Tracheal epithelial cell (primary cell): ENCODE measurements at places on chromosomes 5 and 9. TPM values are rescaled to one million over a fixed set of nuclear protein-coding genes. Genes with fewer than 3 reads are reported as not detected.

The ABL1 gene
- total RNA-seq, result 20.7 and 24.8 TPM in 2 replicates

The RFK gene
- total RNA-seq, result 30.4 and 30.5 TPM in 2 replicates

The TMEM171 gene
- 2.2 TPM in 1 of 2 replicates, not detected in the other for total RNA-seq

The KYAT1 gene
- 12.5 and 24.1 TPM in 2 replicates for total RNA-seq

The PCDHGA8 gene
- 0.21 and 0.48 TPM in 2 replicates for total RNA-seq

The CMYA5 gene
- 0.21 and 0.24 TPM in 2 replicates for total RNA-seq

The ANKRD34B gene
- 0.96 TPM in 1 of 2 replicates, not detected in the other for total RNA-seq

The NDUFS4 gene
- 97.4 and 130 TPM in 2 replicates for total RNA-seq

The HTR4 gene
- total RNA-seq, result not detected in 2 replicates

The PKD2L2 gene
- total RNA-seq, result under 0.01 TPM in 1 of 2 replicates, not detected in the other

The CA9 gene
- 9.6 and 35.2 TPM in 2 replicates for total RNA-seq

The RMRP gene
- total RNA-seq, result 9,806 and 24,624 TPM in 2 replicates

The RLN1 gene
- total RNA-seq, result not detected in 2 replicates

The REEP2 gene
- 1.9 and 6.3 TPM in 2 replicates for total RNA-seq

The HTR1A gene
- not detected in 2 replicates for total RNA-seq

The PLPPR1 gene
- total RNA-seq, result under 0.01 TPM in 1 of 2 replicates, not detected in the other

The GABRA6 gene
- not detected in 2 replicates for total RNA-seq

The C5orf46 gene
- total RNA-seq, result 1.2 TPM in 1 of 2 replicates, not detected in the other

The PCDHB14 gene
- total RNA-seq, result 0.24 and 0.43 TPM in 2 replicates

The FOXD4L3 gene
- total RNA-seq, result not detected in 2 replicates

The SLC23A1 gene
- 0.24 TPM in 1 of 2 replicates, not detected in the other for total RNA-seq

The SHC3 gene
- total RNA-seq, result under 0.01 and 0.24 TPM in 2 replicates

The TBC1D2 gene
- total RNA-seq, result 74.5 and 89.1 TPM in 2 replicates

The PCDHA6 gene
- total RNA-seq, result 0.43 and 0.48 TPM in 2 replicates

The PCDHGA2 gene
- total RNA-seq, result 0.21 and 0.48 TPM in 2 replicates

The CD180 gene
- not detected in 2 replicates for total RNA-seq

The EDIL3 gene
- total RNA-seq, result under 0.01 and 3.1 TPM in 2 replicates

The GABRA1 gene
- total RNA-seq, result not detected in 2 replicates

The RASEF gene
- 9.6 and 13.0 TPM in 2 replicates for total RNA-seq

The IL5 gene
- total RNA-seq, result not detected in 2 replicates

The FYB1 gene
- total RNA-seq, result 1.4 and 7.5 TPM in 2 replicates

The BTNL8 gene
- total RNA-seq, result 0.24 TPM in 1 of 2 replicates, not detected in the other

The CCL27 gene
- not detected in 2 replicates for total RNA-seq

The RGP1 gene
- 10.6 and 11.1 TPM in 2 replicates for total RNA-seq

The OLFM1 gene
- total RNA-seq, result 0.48 TPM in 1 of 2 replicates, not detected in the other

The NR6A1 gene
- 3.4 and 4.6 TPM in 2 replicates for total RNA-seq

The SUSD3 gene
- total RNA-seq, result 1.7 TPM in 1 of 2 replicates, not detected in the other

The SPINK7 gene
- 2.9 and 4.3 TPM in 2 replicates for total RNA-seq

The NIPSNAP3A gene
- 23.0 and 32.0 TPM in 2 replicates for total RNA-seq

The EIF4EBP3 gene
- total RNA-seq, result 0.85 and 4.3 TPM in 2 replicates

The ARID3C gene
- total RNA-seq, result 0.48 and 0.64 TPM in 2 replicates

The C9 gene
- not detected in 2 replicates for total RNA-seq

The PCDHB7 gene
- under 0.01 TPM in 1 of 2 replicates, not detected in the other for total RNA-seq

The HAVCR2 gene
- total RNA-seq, result 0.43 and 0.72 TPM in 2 replicates

The PAX5 gene
- total RNA-seq, result under 0.01 TPM in 1 of 2 replicates, not detected in the other

The GPR150 gene
- total RNA-seq, result 0.24 and 1.1 TPM in 2 replicates

The ABCA1 gene
- total RNA-seq, result 18.5 and 63.1 TPM in 2 replicates

The ARAP3 gene
- 3.6 and 6.2 TPM in 2 replicates for total RNA-seq

The SPATA6L gene
- total RNA-seq, result 3.0 and 3.9 TPM in 2 replicates

The SPATA31E1 gene
- not detected in 2 replicates for total RNA-seq
